ENCODE measurements at places on chromosomes 7 and 10.

DNA sequence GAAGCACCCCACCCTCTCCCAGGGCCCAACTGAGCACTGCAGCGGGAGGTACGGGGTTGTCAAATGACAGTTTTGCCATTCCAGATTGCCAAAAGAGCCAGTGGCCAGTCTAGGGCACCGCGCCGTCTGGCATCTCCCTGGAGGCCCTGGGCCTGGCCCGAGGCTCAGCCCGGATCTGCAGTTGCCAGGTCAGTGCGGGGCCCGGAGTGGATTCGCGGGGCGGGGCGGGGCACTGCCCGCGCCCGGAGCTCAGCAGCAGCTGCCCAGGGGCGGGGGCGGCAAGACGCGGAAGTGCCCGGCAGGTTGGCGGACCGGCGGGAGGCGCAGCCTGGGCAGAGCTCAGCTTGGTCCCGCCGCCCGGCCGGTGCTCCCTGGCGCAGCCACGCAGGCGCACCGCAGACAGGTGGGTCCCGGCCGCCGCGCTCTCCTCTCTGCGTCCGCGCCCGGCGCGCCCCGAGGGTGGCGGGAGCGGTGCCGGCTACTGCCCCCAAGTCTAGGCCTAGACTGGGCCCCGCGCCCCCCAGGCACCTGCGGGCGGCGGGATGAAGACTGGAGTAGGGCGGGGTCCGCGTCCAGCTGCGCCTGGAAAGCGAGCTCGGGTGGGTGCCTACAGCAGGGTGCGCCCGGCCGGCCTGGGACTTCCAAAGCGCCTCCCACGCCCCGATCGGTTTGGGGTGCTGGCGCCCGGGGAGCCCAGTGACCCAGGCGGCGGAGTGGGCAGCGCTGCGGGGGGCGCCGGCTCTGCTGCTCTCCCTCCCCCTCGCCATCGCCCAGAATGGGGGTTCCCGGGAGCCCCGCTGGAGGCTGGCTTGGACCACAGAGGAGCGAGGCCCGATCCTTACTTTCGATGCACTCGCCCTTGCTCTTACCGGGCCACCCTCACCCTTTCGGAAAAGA lies at the start of gene IRF5:
IRF5 (plus strand) TSS at position 281 of the 897 bp plus-strand sequence. CDS start 4,155 bp downstream, outside the sequence.
- DNase-seq: no peak

- no peak for DNase-seq
Observed at GRCh38 chr7:142956951-142957623, 5.1 kb downstream of the KEL start.

DNA sequence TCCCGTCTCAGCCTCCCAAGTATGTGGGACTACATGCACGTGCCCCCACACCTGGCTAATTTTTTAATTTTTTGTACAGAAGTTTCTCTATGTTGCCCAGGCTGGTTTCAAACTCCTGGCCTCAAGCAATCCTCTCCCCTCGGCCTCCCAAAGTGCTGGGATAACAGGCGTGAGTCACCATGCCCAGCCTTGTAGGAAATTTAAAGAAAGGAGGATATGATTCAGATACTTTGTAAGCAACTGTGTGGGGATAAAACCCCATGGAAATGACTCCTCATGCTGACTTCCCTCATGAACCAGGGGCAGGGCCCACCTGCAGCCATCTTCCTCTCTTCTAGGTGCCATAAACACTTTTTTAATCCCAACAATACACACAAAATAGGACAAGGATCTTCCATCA lies 50.2 kb downstream of the APBB1IP start:
- DNase-seq: no peak

DNA sequence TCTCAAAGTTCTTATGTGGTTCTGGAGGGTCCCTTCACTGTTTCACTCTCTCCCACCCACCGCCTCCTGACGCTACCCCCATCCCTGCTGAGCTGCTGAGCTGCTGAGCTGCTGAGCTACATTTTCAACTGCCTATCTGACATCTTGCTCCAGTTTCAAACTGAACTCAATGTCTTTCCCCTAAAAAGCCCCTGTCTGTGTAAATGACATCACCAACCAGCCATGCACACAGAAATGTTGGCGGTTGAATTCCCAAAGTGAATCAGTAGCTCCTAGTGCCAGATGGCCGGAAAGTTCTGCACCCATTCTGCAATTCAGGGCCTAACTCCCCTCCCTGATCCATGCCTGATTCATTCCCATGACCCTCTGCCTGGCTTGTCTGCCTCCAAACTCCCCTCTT lies 71.2 kb downstream of the WNT2 start:
- peak; percentile 58 for DNase-seq

DNA sequence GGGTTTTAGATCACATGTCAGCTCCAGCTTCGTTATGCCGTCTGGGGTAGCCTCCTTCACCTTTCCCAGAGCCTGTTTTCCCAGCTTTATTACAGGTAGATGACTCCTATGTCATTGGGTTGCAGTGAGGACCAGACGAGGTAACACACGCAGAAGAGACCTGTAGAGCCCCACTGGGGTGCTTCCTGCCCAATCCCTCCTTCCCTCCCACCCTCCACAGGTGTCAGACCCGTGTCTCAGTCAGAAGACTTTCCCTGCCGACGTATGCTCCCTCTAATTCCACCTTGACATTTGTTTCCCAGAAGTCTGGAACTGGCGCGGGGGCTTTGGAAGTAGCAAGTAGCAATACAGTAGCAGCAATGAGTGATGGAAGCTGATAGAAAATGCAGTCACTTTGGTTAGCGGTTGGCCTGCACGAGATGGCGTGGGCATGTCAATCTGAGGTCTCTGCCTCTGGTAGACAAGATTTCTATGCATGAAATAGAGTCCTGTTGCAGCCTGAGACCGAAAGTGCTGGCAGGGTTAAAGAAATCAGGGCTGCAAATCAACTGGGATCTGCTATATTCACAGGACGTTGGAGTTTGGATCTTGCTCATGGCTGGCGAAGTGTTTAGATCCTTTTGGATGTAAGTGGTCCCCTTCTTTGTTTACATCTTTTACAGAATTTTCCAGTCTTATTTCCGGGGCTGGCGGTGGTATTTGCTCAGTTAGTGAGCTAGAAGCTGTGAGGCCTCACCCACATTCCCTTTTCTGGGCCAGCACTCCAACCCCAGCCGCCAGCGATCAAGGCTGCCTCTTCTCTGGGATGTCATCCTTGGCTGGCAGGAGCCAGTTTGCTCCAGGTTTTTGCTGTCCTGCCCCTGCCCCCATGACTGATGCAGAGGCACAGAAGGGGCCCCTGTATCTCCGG lies 78.3 kb upstream of the KMT2C start:
- no peak for DNase-seq

- no peak for DNase-seq
Observed at GRCh38 chr10:20768843-20769242, 128.3 kb downstream of the NEBL start.

DNA sequence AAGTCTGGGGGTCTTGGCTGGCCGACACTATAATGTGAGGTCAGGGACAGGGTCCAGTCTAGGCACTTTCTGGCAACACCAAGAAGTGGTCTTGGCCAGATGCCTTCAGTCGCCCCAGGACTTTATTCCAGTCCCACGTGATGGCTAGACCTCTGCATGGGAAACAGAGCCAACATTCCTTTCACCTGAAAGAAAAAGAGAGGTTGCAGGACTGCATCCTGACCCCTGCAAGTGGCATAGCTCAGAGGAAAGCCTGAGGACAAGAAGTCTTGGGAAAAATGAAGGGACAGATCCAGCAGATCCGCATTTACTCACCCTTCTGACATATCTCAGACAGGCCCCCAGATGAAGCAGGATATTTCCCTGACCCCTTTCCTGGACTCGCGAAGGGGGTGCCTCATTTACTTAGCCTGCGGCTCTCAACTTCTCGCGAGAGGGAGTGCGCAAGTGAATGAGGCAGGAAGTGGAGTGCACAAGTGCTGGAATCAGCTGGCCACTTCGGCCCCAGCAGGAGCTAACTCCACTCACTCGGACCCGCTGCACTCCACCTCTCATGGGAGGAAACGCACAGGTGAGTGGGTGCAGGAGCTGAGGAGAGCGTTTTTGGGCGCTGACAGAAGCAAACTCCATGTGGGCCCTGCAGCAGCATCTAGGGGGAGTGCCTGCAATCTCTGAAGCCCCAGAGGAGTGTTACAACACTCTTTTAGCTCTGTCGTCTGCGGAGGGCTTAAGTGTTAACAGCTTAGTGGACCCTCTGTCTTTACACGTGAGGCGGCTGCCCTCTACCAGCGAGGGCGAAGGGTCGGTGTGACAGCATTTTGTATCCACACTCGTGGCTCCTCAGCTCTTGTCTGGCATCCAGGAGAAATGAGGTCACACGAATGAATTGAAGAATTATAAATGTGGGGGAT lies 916.2 kb upstream of the GHITM start:
- DNase-seq: no peak

DNA sequence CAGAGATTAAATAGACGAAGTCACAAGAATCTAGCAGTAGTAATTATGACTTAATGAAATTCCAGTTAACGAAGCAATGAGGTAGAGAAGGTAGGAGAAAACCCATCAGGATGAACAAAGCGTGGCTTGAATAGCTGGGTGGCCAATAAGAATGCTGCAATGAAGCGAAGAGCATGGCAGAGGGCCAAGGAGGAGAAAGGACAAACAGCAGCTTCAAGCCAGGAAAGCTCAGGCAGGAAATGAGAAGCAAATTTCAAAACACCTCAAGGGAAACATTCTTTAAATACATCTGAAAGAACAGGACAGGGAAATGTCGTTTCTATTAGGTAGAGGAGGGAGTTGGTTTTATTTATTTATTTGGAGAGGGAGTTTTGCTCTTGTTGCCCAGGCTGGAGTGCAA lies 122.5 kb downstream of the KIAA1217 start:
- DNase-seq: no peak

DNA sequence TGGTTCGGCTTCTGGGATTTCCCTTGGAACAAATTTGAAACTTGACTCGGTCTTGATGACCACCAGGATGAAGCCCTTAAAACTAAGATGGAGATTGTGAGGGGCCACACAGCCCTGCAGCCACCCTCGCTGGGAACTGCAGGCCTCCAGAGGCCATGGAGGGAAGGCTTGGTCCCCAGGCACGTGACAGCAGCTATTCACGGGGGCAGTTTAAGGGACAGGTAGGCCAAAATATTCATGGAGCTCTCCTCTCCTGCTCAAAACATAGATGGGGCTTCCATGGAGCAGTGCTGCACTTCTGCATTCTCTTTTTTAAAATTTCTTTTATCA lies 137.0 kb downstream of the ADCY1 start:
- DNase-seq: no peak

GRCh38 chr10:117488004-117488403 lies 54.5 kb upstream of the EMX2 start:
- no peak for DNase-seq
